ENCODE measurements at places on chromosomes 12 and 14. TPM values are rescaled to one million over a fixed set of nuclear protein-coding genes. Genes with fewer than 3 reads are reported as not detected.

GRCh38 chr14:92670160-92670559, 78.3 kb downstream of the LGMN start:
- no peak for DNase-seq

DNA sequence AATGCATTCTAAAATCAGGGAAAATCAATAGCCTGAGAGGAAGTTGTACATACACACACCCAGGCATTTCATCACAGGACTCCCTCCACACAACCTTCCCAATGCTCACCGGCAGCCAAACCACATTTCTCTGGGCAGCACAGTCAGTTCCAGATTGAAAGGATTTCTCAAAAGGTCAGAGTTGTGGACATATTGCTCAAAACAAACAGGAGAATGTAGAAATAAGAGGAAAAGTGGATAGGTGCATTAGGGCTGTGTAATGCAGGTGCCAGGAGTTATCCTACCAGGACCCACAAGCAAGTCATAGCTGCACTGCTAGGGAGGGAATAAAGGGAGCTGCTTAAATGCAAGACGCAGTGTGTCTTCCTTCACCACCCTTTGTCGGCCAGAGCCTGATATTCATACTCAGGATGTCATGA, 62.9 kb downstream of the GCH1 start:
- no peak for DNase-seq

DNA sequence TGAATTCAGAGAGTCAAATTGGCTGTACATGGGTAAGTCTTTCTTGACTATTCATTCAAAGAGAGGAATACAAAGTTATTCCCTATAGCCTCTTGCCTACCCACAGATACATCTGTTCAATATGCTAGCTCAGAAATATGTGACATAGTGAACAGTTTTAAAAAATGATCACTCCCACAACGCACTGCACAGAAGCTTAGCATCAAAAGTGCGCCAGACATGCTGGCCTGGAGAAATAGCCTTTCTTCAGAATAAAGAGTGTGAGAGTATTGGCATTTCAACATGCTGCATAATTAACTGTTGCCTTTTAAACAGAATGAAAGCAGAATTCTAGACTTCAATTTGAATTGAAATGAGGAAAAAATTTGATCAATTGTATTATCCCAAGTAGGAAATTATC, 27.0 kb downstream of the GPR19 start:
- DNase-seq: no peak

GRCh38 chr14:91253795-91254323, 9.4 kb upstream of the GPR68 start:
- DNase-seq: no peak

DNA sequence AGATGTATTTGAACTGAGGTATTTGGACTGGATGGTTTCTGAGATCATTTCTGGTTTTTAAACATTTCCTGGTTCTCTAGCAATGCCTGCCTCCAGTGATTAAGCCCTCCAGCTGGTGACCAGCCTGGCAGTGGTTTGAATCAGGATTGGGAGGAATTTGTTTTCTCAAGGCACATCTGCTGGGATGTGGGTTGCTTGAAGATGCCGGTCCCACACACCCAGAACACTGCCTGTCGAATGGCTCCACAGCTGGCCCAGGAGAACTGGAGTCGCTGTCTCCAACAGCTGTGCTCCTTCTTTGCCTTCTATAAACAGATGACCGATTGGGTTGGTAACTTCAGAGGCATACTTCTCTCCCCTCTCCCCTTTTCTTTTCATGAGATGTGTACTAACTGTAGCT, 258.0 kb upstream of the DDHD1 start:
- DNase-seq: no peak

- no peak for DNase-seq
Measured at GRCh38 chr12:4862809-4863208, 46.9 kb upstream of the KCNA1 start.

KCNJ8 gene
- 1.4 TPM for total RNA-seq

KRT73 gene
- total RNA-seq: not detected

C12orf42 gene
- not detected for total RNA-seq

HCAR2 gene
- total RNA-seq: not detected

TSPAN8 gene
- total RNA-seq: not detected
